ENCODE measurements at places on chromosomes 2 and 18. TPM values are rescaled to one million over a fixed set of nuclear protein-coding genes. Genes with fewer than 3 reads are reported as not detected.

The DSG1 gene
- not detected for total RNA-seq

DNA sequence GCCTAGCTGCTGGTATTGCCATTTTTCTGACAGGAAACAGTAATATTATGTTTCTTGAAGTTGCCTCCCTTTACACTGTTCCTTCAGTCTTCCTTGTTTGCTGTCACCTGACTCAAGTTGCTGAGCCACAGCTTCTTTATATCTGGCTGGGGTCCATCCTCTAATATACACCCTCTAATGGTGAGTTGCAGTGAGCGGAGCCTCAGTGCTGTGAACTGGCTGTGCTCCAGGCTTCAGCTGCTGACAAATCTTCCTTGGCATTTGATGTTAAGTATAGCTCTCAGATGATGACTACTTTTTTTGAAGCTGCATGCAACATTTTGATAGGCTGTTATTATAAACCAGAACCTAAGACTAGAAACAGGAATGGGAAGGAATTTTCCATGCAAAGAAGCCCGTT lies 366.7 kb downstream of the NUP35 start:
- no peak overlapping the region for H3K27ac ChIP-seq
- no peak overlapping the region for H3K4me3 ChIP-seq
- no peaks in the 10 kb centered on the region for H3K4me1 ChIP-seq
- DNase-seq: no peak
- H3K27me3 ChIP-seq: no peaks in the 10 kb centered on the region

DNA sequence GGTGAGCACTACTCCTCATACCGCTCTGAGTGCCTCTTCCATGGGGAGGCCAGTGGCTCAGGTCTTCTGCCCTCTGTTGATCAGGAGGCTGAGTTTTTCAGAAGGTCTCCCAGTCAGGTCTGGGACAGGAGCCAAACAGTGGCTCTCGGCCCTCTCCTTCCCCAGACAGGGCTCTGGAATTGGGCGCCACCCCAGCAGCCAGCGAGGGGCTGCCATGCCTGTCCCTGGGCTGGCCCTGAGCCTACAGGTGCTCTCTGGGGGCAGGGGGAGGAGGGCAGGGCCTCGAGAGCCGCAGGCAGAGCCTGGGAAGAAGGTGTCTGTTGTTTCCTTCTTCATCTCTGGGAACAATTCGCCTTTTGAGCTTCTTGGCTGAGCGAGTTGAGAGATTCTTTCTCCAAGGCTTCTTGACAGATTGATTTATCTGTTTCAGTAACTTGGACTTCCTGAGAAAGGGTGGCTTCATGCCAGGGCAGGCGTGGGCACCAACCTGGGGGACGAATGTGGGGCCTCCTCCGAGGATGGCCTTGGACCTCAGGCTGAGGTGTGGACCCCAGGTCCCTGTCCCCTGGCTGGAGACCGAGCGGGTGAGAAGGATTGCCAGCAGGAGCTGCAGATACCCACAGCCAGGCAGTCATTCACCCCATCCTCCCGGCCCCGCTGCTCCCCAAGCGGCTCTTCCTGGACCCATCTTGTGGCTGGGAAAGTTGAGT lies 64.7 kb upstream of the GLI2 start:
- H3K4me1 ChIP-seq: no peaks in the 10 kb centered on the region
- H3K4me3 ChIP-seq: no peak overlapping the region
- DNase-seq: no peak
- H3K27ac ChIP-seq: no peak overlapping the region
- no peaks in the 10 kb centered on the region for H3K36me3 ChIP-seq

DNA sequence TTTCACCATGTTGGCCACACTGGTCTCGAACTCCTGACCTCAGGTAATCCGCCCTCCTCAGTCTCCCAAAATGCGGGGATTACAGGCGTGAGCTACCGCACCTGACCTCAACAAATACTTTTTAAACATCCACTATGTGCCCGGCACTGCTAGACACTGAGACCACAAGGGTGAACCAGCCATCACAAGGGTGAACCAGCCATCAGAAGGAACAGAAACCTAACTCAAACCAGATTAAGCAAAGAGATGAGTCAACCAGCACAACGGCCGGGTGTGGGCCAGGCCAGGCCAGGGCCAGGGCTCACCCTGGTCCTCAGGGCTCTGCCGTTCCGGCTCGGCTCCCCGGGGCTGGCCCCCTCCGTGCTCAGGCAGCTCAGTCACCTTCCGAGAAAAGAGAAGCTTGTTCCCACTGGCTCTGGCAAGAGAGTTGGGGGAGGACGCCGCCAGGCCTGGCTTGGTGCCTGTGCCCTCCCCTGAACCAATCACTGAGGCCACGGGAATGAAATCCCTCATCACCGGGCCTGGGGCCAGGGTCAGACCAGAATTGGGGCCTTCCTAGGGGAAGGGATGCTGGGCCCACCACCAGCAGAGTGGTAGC lies 4.4 kb downstream of the TEX44 start:
- H3K4me3 ChIP-seq: no peak overlapping the region
- no peak for DNase-seq
- H3K27me3 ChIP-seq: no peaks in the 10 kb centered on the region
- H3K27ac ChIP-seq: no peak overlapping the region
- no peaks in the 10 kb centered on the region for H3K36me3 ChIP-seq

The NTSR2 gene
- not detected for total RNA-seq

DNA sequence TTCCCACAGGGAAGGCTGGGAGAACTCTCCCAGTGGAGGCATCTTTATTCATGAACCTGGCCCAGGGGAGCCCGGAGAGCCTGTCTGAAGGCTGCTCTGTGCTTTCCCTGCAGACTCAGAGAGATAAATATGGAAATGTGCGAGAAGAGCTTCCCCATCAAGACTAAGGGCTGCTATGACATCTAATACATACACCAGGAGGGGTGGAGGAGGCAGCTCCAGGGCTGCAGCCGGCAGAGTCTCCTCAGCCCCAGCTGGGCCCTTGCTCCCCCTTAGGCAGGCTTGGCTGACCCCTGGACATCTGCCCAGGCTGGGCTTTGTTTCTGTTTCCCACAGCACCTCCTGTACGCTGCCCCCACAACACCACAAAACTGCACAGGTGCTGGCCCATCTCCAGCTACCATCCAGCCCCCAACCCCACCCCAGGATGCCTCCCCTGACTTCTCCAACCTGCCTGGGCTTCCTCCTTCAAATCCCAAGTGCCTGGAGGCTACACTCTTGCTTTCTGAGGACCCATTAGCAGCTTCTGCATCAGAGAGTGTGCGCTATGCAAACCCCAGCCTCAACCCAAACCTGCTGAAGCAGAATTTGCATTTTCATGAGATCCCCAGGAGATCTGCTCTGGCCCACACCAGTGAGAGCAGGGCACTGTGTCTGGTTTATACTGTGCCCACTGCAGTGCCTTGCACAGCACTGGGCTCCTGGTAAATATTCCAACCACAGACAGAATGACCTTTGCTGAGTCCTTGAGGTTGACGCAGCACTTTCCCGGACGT lies 96.8 kb downstream of the VSNL1 start:
- no peaks in the 10 kb centered on the region for H3K4me1 ChIP-seq
- H3K27ac ChIP-seq: no peak overlapping the region
- H3K27me3 ChIP-seq: peaks cover 2% of the 10 kb centered on the region
- no peak for DNase-seq

GRCh38 chr18:76444446-76445105 lies 50.5 kb downstream of the ZNF516 start:
- no peak overlapping the region for H3K4me3 ChIP-seq
- no peak overlapping the region for H3K27ac ChIP-seq
- peaks cover 5% of the 10 kb centered on the region for H3K36me3 ChIP-seq
- DNase-seq: no peak

The SPDYA gene
- total RNA-seq: 1.1 TPM

GRCh38 chr2:196515051-196515450 lies 124.5 kb upstream of the CCDC150 start:
- peaks cover 14% of the 10 kb centered on the region for H3K27me3 ChIP-seq
- H3K36me3 ChIP-seq: no peaks in the 10 kb centered on the region
- no peak overlapping the region for H3K27ac ChIP-seq

The COL4A3 gene
- 0.16 TPM for total RNA-seq

DNA sequence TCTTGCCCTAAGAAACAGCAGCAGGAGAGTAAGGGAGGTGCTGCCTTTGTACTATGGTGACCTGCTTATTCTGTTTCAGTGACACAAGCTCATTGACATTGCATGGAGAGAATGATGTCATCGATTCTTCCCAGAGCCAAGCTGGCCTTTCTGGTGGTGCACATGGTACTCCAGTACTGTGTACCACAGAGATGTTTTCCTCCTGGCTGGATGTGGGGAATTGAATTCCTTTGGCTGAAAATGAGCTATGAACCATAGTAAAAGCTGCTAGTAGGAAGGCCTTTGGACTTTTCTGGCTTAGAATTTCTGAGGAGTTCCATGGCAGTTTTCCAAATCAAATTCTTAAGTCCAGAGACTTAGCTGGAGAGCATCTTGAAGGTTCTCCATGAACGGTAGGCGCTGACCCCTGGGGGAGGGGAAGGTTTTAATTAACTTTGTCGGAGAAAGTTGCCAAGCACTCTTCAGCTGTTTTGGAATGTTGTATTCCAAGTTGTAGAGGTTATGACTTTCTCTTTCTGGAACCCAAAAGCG lies 17.1 kb upstream of the B3GNT2 start:
- no peaks in the 10 kb centered on the region for H3K36me3 ChIP-seq
- no peaks in the 10 kb centered on the region for H3K27me3 ChIP-seq
- DNase-seq: no peak
- H3K4me3 ChIP-seq: no peak overlapping the region

The TUBA4A gene
- total RNA-seq: 143 TPM

DNA sequence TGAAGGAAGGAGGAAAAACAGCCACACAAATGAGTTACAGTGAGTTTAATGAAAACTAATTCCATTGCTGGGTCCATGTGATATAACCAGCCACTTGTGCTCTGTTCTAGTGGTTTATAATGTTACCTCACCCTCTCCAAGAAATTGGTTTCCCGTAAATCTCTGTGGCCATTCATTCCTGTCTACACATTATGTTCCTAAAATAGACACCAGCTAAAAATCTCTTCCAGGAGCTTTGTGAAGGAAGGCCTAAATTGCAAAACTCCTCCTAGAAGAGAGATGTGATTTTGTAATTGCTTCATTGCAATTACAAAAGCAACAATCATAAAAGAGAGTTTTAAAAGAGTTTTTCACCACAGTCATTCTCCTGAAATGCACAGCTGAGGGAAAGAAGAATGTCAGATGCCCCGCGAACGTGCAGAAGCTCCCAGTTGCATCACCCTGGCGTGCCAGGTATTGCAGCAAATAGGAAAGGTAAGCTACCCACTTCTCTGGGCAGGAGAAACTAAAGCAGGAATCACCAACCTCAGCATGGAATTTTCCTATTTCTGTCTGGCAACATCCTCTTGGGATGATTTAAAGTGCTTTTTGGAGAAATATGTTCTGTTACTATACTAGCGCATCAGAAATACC lies 1.7 kb downstream of the SCN1A start:
- no peaks in the 10 kb centered on the region for H3K36me3 ChIP-seq
- peaks cover 16% of the 10 kb centered on the region for H3K27me3 ChIP-seq
- H3K4me1 ChIP-seq: peaks cover 8% of the 10 kb centered on the region
- H3K27ac ChIP-seq: no peak overlapping the region

DNA sequence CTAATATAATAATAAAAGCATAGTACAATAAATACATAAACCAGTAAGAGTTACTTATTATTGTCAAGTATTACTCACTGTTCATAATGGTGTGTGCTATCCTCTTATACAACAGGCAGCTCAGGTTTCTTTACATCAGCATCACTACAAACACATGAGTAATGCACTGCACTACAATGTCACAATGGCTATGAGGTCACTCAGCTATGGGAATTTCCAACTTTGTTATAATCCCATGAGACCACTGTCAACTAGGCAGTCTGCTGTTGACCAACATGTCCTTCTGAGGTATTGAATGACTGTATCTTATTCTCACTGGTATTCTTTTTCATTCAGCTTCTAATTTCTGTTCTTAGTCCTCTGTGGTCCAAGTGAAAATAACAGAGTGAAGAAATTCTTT lies 250.4 kb upstream of the DSEL start:
- H3K27ac ChIP-seq: no peak overlapping the region
- H3K36me3 ChIP-seq: no peaks in the 10 kb centered on the region
- H3K4me1 ChIP-seq: no peaks in the 10 kb centered on the region
- no peak overlapping the region for H3K4me3 ChIP-seq
- H3K27me3 ChIP-seq: no peaks in the 10 kb centered on the region
- no peak for DNase-seq

GRCh38 chr2:96137321-96138178 lies 752 bp downstream of the ASTL start:
- no peaks in the 10 kb centered on the region for H3K36me3 ChIP-seq
- peaks cover 26% of the 10 kb centered on the region for H3K4me1 ChIP-seq
- H3K27me3 ChIP-seq: no peaks in the 10 kb centered on the region
- DNase-seq: no peak
- no peak overlapping the region for H3K4me3 ChIP-seq

- H3K27me3 ChIP-seq: no peaks in the 10 kb centered on the region
- peak overlapping the region; percentile 94 for H3K4me3 ChIP-seq
- no peaks in the 10 kb centered on the region for H3K36me3 ChIP-seq
- peak overlapping the region; percentile 92 for H3K27ac ChIP-seq
Measured at GRCh38 chr2:239401881-239402233, 1.0 kb upstream of the HDAC4 start.

- H3K36me3 ChIP-seq: no peaks in the 10 kb centered on the region
- peaks cover 9% of the 10 kb centered on the region for H3K27me3 ChIP-seq
- H3K4me1 ChIP-seq: no peaks in the 10 kb centered on the region
Measured at GRCh38 chr2:68340226-68341061, 20.7 kb upstream of the CNRIP1 start.

DNA sequence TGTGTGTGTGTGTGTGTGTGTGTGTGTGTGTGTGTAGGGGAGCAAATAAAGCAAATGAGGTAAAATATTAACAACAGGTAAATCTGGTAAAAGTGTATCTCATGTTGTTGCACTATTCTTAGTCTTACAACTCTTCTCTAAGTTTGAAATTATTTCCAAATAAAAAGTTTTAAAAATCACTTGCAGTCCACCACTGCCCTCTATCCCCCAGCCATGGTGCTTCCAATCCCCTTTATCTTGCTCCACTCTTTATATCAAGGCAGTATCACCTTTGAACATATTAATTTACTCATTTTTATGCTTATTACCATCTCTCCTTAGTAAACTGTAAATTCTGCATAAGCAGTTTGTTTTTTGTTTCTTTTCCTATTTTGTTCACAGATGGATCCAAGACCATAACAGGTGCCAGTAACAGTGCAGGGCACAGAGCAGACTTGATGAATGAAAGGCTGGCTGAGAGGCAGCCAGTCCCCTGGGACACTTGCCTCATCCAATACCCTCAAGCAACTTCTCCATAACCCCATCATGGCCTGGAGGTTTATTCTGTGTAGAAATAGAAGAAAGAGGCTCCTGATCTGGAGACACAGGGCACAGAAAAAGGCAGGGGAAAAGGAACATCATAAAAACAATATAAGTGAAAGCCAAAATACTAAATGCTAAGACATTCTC lies 67.6 kb downstream of the LDAH start:
- H3K27ac ChIP-seq: no peak overlapping the region
- DNase-seq: no peak
- no peak overlapping the region for H3K4me3 ChIP-seq
- no peaks in the 10 kb centered on the region for H3K27me3 ChIP-seq

GRCh38 chr2:72153924-72154323 lies 6.3 kb upstream of the CYP26B1 start:
- H3K36me3 ChIP-seq: no peaks in the 10 kb centered on the region
- H3K27ac ChIP-seq: no peak overlapping the region
- H3K4me3 ChIP-seq: no peak overlapping the region
- DNase-seq: no peak

Measured in naive thymus-derived CD8-positive, alpha-beta T cell (primary cell).